ENCODE measurements at places on chromosomes 1 and 21. TPM values are rescaled to one million over a fixed set of nuclear protein-coding genes. Genes with fewer than 3 reads are reported as not detected.

ZNF670 gene
- 3.5 TPM for total RNA-seq

NBPF20 gene
- 3.2 TPM for total RNA-seq

MYBPH gene
- not detected for total RNA-seq

FAM110D gene
- total RNA-seq = not detected

DYNLT4 gene
- 0.64 TPM for total RNA-seq

REG4 gene
- total RNA-seq = not detected

Data from A549 treated with RU486 at 1 μM for 4 hours (cell line).